ENCODE measurements at places on chromosomes 7 and 10.

GRCh38 chr10:7350541-7351195 lies 60.2 kb downstream of the SFMBT2 start:
- DNase-seq = no peak

DNA sequence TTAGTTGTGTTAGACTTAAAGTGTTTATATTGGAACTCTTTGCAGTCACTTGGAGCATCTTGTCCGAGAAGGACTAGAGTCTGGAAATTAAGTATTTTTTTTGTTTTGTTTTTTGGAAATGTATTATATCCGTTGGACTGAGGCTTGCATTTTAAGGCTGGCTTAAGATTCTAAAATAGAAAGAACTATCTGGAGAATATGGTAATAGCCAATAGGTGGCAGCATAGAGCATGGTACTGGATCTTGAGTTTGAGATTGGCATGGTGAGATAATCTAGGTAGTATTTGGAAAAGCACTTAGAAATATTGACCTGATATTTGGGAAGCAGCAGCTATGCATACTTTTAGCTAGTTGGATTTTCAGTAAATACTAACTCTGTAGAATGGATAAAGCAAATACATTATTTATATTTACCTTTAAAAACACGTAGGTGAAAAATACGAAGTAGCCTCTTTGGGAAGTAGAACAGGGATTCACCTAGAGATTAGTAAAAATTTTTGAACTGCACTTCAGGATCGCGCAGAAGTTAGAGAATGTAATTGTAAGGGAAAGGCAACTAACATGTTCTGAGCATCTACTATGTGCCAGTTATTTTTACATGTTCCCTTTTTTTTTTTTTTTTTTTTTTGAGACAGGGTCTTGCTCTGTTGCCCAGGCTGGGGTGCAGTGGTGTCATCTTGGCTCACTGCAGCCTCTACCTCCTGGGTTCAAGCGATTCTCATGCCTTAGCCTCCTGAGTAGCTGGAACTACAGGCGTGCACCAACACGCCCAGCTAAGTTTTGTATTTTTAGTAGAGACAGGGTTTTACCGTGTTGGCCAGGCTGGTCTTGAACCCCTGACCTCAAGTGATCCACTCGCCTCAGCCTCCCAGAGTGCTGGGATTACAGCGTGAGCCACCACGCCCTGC lies 78.6 kb downstream of the LCOR start:
- no peak for DNase-seq

- DNase-seq = no peak
These were observed 20.3 kb downstream of the MYOF start for GRCh38 chr10:93461807-93462178.

- no peak for DNase-seq
These were observed 12.1 kb downstream of the ATG9B start for GRCh38 chr7:151012031-151012692.

DNA sequence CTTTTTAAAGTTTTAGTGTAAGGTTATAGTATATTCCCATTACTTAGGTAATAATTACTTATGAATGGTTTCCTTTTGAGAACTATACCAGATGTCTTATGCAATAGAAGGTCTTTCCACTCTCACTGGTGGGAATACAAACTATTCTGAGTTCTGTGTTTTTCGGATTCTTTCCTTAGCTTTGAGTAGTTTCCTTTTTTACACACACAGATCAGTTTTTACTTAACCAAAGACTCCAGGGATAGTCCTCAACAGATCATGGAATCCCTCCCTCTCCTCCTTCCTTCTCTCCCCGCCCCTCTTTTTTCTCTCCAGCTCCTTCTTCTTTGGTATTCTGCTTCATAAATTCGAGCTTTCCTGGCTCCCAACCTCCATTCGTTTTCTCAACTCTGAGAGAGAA lies 13.3 kb downstream of the COPG2 start:
- no peak for DNase-seq
